ENCODE measurements at places on chromosomes 1 and 21. TPM values are rescaled to one million over a fixed set of nuclear protein-coding genes. Genes with fewer than 3 reads are reported as not detected.

DNA sequence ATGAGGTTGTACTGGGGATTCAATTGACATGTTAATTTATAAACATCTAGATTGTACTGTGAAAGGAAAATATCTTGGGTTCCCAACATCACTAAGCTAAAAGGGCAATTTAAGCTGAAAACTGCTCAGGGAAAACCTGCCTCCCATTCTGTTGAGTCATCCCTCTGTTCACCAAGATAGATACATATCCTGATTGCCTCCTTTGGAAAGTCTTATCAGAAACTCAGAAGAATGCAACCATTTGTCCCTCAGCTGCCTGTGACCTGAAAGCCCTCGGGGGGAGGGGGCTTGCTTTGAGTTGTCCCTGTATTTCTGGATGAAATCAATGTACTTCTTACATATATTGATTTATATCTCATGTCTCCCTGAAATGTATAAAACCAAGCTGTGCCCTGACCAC, 187.0 kb upstream of the ETV3 start:
- no peak for DNase-seq

The OR6F1 gene
- not detected for total RNA-seq

- DNase-seq = no peak
Measured at GRCh38 chr1:188551176-188551575, 1722.4 kb downstream of the PLA2G4A start.

DNA sequence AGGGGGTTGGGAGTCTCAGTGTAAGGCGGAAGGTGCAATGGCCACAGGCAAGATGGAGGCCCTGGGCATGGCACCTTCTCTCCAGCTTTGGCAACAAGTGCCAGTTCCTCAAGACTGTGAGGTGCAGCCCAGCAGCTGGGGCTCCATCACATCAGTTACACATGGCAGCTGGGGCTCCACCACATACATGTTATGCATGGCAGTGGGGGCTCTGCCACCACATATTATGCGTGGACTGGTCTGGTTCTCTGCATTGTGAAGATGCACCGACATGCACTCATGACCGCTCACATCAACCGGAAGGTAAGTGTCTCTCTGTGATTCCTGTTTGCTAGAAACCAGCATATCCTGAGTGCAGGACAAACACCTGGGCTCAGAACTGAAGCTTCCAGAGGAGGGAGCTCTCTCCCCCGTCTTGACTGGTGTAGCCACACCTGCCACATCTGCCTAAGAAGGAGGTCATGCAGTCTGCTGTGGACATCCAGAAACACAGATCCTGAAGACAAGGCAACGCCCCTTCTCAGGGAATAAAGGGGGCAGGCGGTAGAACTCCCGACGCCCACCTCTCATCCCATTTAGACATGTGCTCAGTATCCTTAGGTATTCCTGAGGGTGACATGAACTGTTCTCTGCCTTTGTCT, 104.1 kb upstream of the TMPRSS2 start:
- DNase-seq = peak; percentile 60

- DNase-seq = no peak
Measured at GRCh38 chr1:91397605-91398004, 7.0 kb downstream of the HFM1 start.

The TMEM81 gene
- 1.9 TPM for total RNA-seq

The ZNF670 gene
- 5.4 TPM for total RNA-seq

DNA sequence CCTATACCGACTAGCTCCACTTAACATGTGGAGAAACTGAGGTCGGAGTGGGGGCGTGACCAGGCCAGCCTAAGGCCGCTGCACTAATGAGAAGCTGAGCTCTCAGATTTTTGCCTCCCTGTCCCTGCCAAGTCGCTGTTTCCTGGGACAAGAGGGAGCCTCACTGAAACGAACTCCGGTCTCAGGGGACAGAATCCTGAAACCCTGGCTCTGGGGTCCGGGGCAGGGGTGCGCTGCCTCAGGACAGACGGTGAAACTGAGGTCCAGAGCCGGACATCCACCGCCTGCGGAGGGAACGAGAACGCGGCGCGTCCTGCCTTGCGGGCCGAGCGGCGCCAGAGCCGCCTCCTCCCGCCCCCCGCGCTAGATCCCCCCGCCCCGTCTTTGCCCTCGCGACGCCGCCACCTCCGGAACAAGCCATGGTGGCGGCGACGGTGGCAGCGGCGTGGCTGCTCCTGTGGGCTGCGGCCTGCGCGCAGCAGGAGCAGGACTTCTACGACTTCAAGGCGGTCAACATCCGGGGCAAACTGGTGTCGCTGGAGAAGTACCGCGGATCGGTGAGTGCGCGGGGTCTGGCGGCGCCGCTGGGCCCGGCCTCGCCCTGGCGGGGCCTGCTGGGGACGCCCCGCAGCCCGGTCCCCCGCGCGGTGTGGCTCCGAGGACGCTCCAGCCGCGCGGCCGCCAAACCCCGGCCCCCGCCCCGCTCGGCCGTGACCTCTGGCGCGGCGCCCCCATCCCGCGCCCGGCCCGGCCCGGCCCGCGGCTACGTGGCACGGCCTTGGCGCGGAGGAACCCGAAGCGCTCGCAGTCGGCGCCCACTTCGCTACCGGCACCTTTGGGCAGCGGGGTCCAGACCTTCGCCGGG, at the start of gene GPX7:
GPX7 (plus strand) TSS at position 381 of the 865 bp plus-strand sequence; CDS start at position 420, 39 bp downstream.
- no peak for DNase-seq

The RPE65 gene
- total RNA-seq = not detected

GRCh38 chr1:10384219-10384618, 14.6 kb upstream of the PGD start:
- DNase-seq = no peak

- DNase-seq = no peak
Measured at GRCh38 chr21:33844104-33844889, 71.3 kb downstream of the ATP5PO start.

DNA sequence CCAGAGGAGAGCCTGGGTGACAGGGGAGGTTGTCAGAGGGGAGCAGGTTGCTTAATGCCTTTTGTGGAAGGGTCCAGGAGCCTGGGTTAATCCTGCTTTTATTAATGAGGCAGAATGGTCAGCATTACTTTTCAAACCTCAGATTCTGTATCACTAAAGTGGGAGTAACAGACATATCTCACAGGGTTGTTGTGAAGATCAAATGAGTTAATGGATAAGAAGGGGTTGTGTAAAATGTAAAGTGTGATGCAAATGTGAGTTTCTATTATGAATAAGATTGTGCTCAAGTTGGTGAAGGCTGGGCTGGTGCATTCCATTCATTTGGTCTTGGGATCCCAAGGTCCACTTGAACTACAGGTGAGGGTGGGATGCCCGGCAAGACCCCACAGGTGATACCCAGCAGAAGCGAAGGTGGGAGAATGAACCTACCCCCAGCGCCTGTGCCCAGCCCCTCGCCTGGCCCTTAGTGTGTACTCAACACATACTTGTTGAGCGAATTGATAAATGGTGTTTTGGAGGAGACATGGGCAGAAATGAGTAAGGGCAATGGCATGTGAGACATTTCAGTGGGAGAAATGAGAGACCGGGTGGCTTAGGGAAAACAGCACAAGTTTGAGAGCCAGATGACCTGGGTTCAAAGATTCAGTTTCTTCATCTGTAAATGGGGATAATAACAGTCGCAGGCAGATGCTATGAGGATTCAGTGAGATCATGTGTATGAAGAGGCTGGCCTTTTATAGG, 6.2 kb downstream of the SLC26A9 start:
- DNase-seq = no peak

GRCh38 chr1:177871613-177872307, 98.1 kb downstream of the SEC16B start:
- DNase-seq = no peak

- no peak for DNase-seq
Measured at GRCh38 chr1:1461721-1462317, 9.7 kb upstream of the ATAD3B start.

- no peak for DNase-seq
Measured at GRCh38 chr1:24709791-24710441, 35.3 kb upstream of the CLIC4 start.

DNA sequence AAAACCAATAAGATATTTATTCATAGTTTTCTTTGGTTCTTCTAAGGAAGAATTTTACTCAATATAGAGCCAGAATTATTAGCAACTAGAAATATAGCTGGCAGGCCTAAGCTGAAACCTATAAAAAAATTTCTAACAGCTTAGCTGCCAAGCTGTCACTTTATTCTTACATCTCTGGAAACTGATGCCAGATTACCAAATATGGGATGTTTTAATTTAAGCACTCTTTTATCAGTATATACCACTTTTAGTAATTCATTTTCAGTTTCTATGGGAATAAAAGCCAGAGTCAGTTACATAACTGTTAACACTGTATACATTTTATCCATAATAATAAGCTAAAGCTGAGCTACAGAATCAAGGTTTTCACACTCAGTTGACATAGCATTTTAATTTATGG, 68.7 kb upstream of the MPC2 start:
- no peak for DNase-seq

The BGLAP gene
- not detected for total RNA-seq

DNA sequence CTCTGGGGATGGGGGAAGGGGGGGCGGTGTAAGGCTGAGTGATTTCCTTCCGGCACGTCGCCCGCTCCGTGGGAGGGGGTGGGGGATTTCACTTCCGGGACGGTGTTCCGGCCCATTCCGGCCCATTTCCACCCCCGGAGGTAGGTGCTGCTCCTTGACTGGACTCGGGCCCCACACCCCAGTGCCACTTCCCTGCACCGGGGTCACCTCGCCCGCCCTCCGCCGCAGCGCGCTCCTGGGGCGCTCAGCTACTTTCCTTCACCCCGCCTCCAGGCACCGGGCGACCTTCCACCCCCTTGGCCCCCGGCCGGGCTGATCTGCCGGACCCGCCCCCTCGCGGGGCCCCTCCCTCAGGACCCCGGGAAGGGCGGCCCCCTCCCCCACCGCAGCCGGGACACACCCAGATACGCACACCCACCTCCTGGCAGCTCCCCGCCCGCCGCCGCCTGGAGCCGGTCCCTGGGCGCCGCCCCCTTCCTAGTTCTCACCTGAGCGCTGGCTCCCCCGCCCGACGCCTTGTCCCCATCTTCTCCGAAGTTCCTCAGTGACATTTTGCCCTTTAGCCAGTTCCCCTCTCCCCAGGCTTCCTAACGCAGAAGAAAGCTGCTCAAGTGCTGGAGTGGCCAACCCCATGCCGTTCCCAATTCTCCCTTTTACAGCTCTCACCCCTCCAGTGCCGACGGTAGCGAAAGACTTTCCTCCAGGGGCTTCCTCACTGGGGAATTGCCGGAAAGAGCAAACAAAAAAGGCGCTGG, at the start of gene ZBTB37:
ZBTB37 (plus strand) TSS at position 115 of the 755 bp plus-strand sequence. CDS start 1,846 bp downstream, outside the sequence.
- peak; percentile 87 for DNase-seq

- no peak for DNase-seq
Measured at GRCh38 chr1:8429549-8430110, 111.7 kb downstream of the SLC45A1 start.

DNA sequence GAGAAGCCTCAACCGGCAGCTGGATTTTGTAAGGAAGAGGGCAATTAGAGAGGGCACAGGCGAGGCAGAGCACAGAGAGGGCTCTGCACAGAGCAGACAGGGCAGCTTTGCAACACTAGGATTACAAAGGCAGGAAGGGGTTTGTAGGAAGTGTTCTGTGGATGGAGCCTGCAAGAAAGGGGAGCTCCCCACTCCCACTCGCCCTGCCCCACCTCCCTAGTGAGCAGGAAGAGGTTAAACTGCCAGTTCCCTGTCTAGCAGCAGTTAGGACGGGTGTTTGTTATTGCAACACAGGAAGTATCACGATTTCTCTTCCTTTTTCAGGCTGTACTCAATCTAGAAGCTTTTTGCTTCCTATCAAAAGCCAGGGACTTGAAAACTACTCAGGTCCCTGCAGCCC, 63.3 kb upstream of the LRRC8D start:
- DNase-seq = no peak

DNA sequence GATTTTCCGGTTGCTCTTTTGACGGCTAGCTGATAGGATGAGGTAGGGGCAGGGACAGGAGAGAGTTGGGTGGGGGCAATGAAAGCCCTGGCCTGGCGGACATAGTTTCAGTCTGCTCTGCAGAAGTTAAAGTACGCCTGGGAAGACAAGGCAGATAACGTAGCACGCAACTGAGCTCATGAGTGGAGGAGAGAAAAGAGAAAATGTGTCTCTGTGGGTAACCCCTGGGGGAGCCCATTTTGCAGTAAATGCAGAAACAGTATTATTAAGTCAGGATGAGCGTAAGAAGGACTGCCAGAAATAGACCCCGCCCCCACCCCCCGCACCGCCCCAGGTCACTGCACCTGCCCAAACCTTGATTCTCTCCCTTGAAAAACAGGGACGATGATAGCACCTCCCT, 51.7 kb upstream of the TARBP1 start:
- DNase-seq = no peak

GRCh38 chr1:235069577-235070563, 58.8 kb downstream of the TOMM20 start:
- no peak for DNase-seq

The NBPF10 gene
- total RNA-seq = 0.69 TPM

The PSMB4 gene
- total RNA-seq = 1,049 TPM

The AP4B1 gene
- 8.3 TPM for total RNA-seq

The NTNG1 gene
- not detected for total RNA-seq

GRCh38 chr1:99374109-99374508, 109.8 kb downstream of the PLPPR4 start:
- DNase-seq = no peak

GRCh38 chr1:167564612-167565270, 11.2 kb upstream of the CREG1 start:
- no peak for DNase-seq

GRCh38 chr1:107183011-107183410, 42.2 kb downstream of the NTNG1 start:
- DNase-seq = no peak

DNA sequence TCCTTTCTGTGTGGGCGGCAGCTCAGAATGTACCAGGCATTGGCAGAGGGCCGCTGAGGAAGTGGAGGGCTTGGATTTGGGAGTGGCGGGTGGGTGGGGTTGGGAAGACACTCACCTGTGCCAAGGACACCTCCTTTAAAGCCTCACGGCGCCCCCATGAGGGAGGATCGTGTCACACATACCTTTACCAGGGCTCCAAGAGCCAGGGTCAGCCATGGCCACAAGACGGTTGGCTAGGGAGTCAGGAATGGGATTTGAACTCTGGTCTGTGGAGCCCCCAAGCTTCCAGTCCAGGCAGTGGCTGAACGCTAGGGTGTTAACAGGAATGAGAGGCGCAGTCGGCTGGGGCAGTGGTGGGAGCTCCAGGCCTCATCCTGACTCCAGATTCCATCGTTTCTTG, 4.6 kb downstream of the NBL1 start:
- DNase-seq = peak; percentile 44

- no peak for DNase-seq
Measured at GRCh38 chr1:162687870-162688269, 55.6 kb downstream of the DDR2 start.

GRCh38 chr1:229119876-229120275, 151.0 kb upstream of the RAB4A start:
- DNase-seq = no peak

GRCh38 chr1:118978914-118979701, 9.0 kb downstream of the TBX15 start:
- DNase-seq = no peak

GRCh38 chr1:170672316-170672715, 8.4 kb downstream of the PRRX1 start:
- DNase-seq = no peak

DNA sequence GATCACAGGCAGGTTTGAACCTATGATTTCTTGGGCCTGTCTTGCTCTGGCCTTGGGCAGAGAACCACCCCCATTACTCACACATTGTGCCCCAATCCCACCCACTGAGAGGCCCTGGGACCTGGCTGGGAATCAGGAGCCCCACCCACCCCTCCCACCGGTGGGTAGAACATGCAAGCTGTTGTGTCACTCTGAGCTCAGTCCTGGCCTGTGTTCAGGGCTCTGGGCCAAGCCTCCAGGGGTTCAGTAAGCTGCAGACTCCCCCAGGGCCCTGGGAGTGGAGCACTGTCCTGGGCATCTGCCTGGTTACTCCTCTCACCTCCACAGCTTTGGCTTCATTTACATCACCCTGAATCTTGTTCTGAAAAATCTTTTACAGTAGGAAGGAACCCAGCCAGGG, 270.5 kb downstream of the RRAGC start:
- no peak for DNase-seq
